ENCODE measurements at places on chromosomes 5 and 9.

DNA sequence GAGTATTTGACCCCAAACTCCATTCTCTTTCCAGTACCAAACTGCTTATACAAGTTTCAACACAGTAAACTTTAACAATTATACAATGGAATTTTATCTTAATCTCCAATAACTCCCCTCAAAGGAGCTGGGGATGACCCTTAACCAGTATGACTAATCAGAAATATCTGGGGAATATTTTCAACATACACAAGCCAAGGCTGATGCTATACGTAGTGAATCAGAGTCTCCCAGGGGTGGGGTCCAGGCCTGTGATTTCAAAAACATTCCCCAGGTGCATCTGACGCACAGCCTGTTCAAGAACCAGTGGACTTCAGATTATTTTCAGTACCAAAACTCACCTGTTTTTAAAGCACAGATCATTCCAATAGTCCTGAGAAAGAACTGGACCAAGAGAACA lies 11.8 kb upstream of the SEMA5A start:
- DNase-seq = no peak

GRCh38 chr5:39368116-39368515 lies 3.8 kb upstream of the C9 start:
- DNase-seq = no peak

GRCh38 chr9:113299800-113300292 lies 3.3 kb downstream of the RNF183 start:
- no peak for DNase-seq

DNA sequence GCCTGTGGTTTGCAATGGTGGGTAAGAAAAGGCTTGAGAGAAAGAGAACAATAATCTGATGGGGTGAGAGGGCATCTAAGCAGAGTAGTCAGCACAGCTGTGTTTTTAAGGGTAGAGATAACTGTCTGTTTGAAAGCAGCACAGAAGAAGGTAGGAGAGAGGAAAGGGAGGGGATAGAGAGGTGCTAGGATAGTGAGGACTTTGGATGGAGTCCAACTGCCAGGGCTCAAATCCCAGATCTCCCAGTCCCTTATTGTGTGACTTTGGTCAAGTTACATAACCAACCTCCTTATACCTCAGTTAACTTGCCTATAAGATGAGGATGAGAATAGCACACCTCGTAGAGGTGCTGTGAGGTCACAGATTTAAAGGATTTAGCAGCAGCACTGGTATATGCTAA lies 55.6 kb downstream of the GPR21 start:
- DNase-seq = no peak

Data from stimulated activated CD8-positive, alpha-beta memory T cell treated with anti-CD3 and anti-CD28 coated beads, Interleukin-15, amount 100 ng/mL, for 48 hours (primary cell).